ENCODE measurements at places on chromosomes 1 and 21.

GRCh38 chr1:2235300-2235998 is 7.3 kb downstream of the SKI start:
- DNase-seq = no peak

DNA sequence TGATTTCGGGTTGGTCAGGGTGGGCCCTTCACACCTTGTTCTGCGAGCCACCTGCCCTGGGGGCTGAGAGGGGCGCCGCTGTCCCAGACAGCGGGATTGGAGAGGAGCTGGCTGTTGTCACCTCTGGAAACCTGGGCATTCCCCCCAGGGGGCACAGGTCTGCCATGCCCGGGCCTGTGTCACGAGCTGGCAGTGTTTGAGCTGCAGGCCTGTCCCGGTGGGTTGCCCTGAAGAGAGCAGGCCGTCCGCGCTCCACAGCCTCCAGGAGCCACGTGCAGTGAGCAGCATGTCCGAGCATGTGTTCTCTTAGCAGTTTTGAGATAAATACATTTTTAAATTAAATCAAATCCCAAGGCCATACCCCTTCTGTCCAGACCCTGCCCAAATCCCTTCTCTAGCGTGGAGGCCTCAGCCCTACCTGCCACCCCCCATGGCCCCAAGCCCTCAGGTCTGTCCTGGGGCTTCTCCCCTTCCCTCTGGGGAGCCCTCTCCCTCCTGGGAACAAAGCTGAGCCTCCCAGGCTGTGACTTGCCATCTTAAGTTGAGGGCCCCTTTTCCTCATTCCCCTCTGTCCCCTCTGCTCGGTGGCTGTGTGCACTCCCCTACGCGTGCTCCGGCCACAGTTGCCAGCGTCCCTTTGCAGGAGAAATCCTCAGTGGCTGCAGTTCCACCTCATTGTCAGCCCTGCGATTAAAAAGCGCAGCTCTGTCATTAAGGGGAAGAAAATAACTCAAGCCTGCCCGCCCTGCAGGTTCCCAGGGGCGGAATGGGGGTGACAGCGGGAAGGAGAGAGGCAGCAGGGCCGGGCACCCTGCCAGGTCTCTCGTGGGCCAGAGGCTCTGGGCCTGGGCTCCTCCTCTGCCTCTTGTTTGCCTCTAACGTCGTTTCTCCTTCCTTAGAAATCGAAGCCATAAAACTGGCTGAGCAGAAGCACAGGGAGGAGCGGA is 26.6 kb downstream of the SLX9 start:
- DNase-seq = no peak

DNA sequence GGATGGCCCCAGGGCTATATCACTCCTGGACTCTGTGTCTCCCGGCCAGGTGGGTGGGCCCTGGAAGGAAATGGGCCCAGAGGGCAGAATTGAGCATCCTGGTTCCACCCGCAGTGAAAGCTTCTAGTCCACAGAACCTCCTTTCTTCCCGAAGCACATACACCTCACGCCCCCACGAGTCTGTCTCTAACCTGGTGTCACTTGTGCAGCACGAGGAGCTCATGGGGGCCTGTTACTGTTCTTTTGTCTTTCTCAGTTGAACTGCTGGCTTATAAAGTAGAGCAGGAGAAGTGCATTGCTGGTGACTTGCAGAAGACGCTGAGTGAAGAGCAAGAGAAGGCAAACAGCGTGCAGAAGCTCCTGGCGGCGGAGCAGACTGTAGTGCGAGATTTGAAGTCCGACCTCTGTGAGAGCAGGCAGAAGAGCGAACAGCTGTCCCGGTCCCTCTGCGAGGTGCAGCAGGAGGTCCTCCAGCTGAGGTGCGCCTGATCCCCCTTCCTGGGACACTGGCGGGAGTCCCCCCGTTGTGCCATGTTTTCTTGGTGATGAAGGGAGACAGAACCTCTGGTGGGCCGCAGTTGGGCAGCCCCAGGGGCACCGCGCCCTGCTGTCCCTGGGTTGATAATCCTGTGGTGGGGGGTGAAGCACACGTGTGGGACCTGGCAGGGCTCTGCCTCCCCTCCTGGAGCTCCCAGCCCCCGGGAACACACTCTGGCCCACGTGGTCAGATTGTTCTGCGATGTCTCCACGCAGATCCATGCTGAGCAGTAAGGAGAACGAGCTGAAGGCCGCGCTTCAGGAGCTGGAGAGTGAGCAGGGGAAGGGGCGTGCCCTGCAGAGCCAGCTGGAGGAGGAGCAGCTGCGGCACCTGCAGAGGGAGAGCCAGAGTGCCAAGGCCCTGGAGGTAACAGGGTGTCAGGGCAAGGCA is 28.7 kb upstream of the DIP2A start:
- no peak for DNase-seq

GRCh38 chr1:151135433-151136385 is 10.7 kb downstream of the SEMA6C start:
- DNase-seq = no peak

DNA sequence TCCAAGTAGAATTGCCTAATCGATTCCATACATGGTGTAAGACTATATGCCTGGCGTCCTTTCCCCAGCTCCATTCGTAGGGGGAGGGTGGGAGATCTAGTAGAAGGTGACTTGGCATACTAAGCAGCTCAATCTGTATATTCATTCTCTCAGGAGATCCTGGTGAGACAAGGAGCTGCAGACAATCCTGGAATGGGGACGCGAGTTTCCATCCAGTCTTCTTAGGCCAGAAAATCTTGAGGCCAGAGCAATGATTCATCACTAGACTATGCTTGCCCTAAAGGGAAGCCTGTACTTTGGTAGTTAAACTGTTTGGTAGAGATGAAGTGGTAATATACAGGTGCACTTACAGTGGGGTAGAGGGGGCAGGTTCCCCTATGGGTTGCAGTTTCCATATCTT is 468.7 kb downstream of the ADGRL2 start:
- DNase-seq = no peak

DNA sequence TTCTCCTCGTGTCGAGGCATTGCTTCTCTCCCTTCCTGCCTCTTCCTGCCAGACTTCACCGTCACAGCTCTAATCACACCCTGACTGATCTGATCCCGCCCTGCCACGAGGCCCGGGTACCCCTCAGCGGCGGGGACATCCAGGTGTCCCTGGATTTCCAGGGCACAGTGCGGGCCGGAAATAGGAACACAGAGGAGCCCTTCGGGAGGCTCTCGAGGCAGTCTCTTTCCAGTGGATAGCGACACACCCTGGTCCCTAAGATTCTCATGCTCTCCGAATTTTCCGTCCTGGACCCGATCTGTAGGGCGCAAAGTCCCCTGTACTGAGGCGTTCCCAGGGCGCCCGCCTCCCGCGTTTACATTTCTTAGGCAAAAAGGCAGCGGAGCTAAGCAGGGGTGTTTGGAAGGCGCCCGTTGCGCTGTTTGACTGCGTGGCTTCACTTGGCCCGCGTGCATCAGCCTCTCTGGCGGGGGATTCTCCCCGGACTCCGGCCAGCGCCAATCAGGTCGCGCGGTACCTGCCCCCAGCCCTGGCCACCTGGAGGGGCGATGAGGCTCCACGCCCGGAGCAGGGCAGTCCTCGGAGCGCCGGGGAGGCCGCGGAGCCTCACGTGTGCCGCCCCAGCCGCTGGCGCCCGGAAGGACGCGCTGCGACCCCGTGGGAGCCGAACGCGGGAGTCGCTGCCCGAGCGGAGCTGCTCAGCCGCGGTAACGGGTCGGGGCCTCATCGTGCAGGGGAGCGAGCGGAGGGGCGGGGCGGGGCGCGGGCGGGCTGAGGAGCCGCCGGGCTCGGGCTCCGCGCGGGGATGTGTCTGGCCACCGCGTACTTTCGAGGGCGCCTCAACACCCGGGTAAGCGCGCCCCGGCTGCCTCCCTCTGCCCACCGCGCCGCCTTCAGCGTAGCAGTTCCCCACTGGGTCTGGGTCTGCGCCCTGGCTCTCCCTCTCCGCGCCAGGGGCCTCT is at the start of gene FAM163A:
Gene FAM163A, plus strand, starts transcription at position 575 of the 962 bp plus-strand sequence. CDS start 69,807 bp downstream, outside the sequence.
- no peak for DNase-seq

GRCh38 chr21:37368541-37369279 is 2.1 kb downstream of the DYRK1A start:
- no peak for DNase-seq

DNA sequence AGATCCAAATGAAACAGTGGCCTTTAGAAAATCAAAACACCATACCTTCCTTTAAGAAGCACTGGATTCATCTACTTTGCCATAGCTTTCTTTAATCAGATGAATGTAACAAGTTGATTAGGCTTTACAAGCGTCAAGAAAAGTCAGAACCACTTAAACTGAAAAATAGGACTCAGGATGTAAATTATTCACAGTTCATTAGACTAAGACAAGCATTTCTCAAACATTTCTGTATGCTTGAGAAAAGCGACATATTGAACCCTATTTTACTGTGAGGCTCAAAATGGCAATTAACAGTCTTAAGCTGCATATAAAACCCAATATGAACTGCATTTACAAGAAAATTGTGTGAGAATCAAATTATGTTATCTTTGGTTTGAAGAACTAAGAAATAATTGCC is 256.7 kb upstream of the SNX7 start:
- no peak for DNase-seq

Measured in stimulated activated CD8-positive, alpha-beta memory T cell treated with anti-CD3 and anti-CD28 coated beads, Interleukin-4, amount 100 ng/mL, for 4 hours (primary cell).